ENCODE measurements at places on chromosomes 7 and 10.

DNA sequence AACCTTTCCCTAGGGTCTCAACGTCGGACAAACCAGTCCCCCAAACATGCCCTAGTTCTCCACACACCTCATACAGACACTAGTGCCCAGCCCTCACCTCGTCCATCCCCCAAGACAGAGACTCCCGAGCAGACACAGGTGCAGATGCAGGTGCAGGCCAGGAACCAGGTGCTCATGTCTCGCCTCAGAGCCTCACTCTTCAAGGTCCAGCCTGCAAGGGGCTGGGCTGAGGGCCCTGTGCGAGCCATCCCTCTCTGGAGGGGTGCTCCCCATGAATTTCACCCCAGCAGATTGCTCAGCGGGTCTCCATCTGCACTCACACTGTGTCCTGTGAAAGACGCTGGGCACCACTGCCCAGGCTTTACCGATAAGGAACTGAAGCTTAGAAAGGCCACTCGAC, 36.9 kb upstream of the TUBB8 start:
- DNase-seq = no peak

- DNase-seq = no peak
Measured at GRCh38 chr10:93796167-93796566, 38.4 kb downstream of the LGI1 start.

DNA sequence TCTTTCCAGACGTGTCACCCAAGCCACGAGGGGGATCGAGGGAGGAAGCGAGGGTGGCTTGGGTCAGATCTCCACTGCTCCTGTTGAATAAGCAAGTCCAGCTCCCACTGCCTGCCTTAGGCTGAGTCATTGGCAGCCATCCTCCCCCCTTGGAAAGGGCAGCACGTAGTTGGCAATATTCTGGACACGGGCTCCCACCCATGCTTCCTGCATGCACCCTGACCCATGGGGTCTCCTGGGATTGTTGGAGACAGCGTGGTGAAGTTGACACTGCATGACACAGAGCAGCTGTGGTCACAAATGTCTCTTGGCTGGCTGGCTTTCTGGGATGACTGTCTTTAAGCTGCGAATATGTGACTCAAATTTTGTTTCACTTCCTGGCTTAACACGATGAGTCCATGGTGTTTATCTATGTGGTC, 11.2 kb downstream of the BTBD16 start:
- peak; percentile 30 for DNase-seq

GRCh38 chr10:49649294-49649693, 30.2 kb upstream of the C10orf53 start:
- DNase-seq = no peak

GRCh38 chr7:128209229-128210035, 31.6 kb upstream of the LEP start:
- DNase-seq = peak; percentile 84

GRCh38 chr7:23418046-23418445, 52.2 kb downstream of the IGF2BP3 start:
- DNase-seq = peak; percentile 77

DNA sequence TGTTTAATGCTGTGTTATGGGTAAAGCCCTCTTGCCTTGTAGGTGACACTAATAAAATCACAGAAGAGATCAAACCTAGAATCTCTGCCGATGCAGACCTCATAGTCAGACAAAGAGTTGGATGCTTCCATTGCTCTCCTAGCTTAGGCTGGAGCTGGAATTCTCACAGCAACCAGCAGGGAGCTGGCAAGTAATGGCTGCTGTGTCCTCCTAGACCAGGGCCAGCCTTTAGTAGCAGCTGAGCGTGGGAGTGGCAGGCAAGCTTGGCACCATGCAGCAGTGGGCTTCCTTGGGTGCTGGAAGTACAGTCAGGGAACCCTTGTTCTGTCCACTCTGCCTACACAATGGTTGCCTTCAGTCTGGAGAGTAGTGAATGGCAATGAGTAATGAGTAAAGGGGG, 598.3 kb upstream of the GALNT17 start:
- no peak for DNase-seq

DNA sequence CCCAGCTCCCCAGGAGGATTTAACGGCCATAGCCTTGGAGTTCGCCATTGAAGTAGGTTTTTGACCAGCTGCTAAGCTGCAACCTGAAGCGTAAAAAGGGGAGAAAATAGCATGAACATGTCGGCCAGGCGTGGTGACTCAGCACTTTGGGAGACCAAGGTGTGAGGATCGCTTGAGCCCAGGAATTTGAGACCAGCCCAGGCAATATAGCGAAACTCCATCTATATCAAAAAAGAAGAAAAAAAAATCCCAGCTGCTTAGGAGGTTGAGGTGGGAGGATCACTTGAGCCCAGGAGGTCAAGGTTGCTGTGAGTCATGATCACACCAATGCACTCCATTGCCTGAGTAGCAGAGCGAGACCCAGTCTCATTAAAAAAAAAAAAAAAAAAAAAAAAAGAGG, 32.2 kb upstream of the MCU start:
- DNase-seq = no peak

DNA sequence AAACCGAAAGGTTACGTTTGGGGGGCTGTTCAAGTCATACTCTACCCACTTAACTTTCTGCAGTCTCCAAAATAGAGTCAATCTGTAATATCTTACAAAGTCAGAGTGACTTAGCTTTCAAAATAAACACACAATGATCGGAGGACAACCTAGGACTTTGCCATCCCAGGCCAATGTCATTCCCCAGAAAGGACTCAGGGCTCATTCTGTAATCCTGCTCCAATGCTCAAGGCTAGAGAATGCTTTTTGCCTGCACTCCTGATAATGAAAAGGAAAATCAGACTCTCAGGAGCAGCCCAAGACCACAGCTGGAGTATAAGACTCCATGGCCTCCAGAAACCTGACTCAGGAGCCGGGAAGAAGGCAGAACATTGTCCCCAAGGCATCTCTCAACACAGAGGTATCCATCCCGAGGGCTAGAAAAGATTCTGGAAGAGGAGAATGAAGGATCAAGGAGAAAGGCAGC, 28.5 kb upstream of the ASCC1 start:
- no peak for DNase-seq

DNA sequence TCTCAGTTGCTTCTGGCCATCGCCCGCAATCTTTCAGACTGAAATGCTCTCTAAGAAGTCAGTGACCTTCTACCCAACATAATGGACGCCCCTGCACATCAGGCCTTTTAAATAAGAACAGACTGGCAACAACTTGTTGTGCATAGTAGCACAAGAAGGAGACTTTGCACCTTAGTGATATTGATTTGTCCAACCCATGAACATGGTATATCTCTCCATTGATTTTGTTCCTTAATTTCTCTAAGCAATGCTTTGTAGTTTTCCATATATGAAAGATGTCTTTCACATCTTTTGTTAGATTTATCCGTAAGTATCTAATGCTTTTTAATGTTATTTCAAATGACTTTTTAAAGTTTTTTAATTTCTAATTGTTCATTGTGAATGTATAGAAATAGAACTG, 4.3 kb downstream of the IL15RA start:
- DNase-seq = no peak

GRCh38 chr7:127231415-127231814, 21.3 kb downstream of the GRM8 start:
- DNase-seq = no peak

- no peak for DNase-seq
Measured at GRCh38 chr10:29081951-29082685, 206.8 kb upstream of the LYZL1 start.

- peak; percentile 2 for DNase-seq
Measured at GRCh38 chr7:78792006-78792405, 661.5 kb downstream of the MAGI2 start.

DNA sequence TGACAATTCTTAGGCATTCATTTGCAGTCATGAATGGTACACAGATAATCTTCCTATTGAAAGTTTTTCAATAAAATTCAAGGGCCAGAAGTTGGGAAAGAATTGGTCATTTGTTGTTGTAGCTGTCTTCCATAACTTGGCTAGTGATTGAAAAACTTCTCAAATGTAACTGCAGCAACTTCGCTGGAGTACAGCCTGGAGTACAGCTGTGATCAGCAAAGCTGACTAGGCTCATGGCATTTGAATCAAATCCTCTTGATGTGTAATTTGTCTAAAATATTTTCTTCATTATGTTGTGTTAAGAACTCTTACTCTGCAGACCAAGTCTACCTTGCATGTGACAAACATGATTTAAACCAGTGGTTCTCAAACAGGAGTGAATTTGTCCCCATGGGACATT, 226.5 kb upstream of the STEAP1 start:
- no peak for DNase-seq

GRCh38 chr10:58609532-58610150, 97.0 kb downstream of the BICC1 start:
- peak; percentile 43 for DNase-seq

DNA sequence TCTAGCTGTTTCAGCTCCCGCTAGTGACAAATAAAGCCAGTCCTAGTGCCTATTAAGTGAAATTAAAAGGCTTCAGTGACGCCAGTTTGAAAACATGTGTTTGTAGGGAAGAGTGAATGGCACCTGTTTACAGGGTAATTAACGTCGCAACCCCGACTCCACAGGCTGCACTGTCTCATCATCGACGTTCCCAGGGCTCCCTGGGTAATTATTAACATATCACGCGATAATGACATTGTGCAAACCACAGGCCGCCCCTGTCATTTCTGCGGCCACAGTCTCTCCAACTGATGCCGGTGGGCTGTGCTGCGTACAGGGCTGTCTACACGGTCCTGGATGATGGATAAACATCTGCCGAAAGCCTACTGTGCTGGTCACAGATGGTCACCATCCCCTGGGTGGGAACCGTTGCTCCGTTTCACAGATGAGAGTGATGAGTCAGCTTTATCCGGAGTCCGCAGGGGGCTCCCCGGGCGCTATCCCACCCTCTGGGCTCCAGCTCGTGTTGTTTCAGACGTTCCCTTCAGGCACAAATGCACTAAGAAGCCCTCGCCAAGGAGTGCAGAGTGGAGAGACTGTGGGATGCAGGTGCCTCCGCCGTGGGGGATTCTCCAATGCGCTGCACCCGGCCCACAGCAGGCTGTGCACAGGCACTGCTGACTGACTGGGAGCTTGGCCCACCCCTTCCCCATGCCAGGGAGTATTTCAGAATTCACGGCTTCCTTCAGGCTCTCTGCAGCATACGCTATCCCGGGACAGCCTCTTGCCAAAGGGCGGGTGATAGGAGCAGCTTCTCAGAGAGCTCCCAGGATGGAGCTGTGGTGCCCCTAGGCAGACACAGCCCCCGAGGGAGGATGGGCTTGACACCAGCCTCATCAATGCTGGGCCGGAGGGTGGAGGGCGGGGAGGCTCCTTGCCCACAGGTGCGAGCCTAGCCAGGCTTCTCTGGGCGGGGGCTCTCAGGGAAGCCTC, 491.8 kb upstream of the FOXK1 start:
- DNase-seq = no peak

DNA sequence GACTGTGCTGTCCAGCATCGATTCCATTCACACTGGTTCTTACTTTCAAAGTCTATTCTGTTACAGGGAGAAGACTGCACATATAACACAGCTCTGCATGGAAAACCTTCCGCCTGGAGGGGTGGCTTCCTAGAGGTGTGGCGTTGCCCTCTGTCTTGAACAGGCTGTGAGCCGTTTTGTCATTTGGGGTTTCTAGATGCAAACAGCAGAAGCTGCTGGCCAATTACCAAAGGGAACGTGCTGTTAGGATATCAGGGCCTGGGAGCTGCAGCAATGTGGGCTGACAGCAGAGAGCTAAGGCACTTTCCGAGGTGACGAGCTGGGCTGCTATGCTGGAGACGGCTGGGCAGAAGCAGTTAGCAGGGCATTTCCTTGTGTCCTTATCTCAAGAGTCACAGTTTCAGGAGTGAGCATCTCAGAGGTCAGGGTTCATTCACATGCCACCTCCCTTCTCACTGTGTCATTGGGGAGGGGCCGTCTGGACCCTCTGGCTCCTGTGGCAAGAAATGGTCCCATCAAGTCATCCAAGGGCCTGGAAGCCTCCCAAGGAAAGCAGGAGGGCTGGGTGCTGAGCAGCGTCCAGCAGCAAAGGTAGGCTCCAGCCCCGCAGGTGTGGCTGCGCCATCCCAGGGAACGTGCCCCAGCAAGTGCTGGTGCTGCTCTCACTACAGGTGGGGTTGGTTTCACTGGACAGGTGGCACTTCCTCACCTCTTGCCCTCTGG, 106.5 kb downstream of the WDR37 start:
- DNase-seq = no peak

DNA sequence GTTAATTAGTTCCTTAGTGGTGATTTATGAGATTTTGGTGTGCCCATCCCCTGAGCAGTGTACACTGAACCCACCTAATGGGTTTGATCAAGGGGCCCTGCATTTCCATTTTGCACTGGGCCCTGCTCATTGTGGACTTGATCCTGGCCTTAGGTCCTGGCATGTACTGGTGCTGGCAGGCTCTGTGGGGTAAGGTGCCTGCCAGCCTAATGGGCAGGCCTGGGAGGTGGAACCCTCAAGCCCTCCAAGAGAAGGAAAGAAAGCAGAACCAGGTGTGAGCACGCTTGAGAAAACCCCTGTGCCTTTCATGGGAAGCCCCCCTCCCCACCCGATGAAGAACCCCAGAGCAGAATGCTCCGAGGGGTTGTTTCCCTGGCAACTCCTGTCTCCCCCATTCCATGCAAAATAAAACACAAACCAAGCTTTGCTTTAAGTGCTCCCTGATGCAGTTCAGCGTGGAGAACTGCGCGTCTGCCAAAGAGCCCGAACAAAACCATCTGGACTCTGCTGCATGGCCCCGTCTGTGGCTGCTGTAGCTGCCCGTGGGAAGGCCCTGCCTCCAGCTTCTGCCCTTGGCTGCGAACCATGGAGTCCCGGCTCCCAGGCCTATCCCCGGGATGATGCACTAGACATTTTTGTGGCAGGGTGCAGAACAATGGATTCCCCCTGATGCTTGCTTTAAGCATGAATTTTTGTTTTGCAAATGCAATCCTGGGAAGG, 123.3 kb downstream of the PRPF18 start:
- peak; percentile 56 for DNase-seq

DNA sequence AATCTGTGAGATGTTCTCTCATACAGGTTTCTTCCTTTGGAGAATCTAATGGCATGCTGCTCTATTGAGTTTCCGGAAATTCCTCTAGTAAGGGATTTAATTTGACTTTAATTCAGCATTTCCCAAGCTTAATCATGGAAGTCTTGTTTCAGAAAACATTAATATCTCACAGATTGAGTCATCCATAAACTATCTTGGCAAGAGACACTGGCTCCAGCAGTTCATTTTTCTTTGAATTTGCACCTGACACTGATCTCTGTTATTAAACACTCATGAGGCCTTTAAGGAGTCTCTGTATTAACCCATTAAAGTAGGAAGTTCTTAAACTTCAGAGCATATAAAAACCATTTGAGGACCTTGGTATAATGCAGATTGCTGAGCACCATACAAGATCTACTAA, 3.6 kb upstream of the ITGB8 start:
- DNase-seq = peak; percentile 60

- no peak for DNase-seq
Measured at GRCh38 chr7:114802632-114803031, 119.3 kb upstream of the MDFIC start.
